ENCODE measurements at places on chromosomes 2 and 18.

DNA sequence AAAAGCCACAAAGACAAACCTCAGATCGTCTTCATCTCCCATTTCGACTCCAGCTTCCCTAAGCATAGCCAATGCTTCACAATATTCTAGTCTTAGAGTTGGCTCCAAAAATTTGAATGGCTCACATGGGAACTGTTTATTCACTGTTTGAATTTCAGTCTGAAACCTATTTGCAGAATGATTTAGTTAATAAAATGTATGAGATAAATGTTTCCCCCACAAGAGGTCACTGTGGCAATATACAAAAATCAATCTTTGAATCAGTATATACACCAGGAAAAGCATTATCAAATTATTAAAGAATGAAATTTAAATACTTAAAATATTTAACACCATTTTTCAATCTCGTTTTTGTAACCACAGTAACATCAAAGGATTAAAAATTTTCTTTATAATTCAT is 40.0 kb upstream of the MCM6 start:
- DNase-seq, result no peak

DNA sequence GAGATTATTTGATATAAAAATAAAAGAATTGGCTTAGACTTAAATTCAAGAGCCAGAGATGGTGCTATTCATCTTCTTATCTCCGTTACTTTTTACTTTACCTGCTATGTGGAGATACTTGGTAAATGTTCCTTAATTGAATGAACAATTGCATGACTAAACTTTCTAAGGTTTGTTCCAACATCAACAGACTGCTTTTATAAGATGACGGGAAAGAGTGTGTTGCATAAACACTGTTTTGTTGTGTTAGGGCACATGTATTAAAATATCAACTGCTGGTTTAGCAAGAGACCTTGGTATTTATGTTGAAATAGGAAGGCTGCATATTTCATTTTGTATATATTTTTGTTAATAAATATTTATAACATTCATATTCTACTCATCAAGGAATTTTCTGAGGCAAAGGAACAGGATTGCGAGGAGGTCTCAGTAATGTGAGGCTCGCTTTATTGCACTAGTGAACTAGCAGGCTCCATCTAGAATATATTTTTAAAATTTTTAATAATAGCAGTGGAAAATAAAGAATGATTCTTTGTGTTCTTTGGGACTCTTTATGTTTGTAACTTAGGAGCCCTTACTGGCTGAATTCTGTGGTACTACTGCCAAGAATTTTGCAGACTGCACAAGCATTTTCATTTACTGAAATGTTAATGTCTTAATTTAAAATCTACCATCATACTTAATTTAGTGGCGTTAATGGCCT is 10.7 kb upstream of the NFE2L2 start:
- no peak for DNase-seq

GRCh38 chr2:40719414-40719813 is 267.5 kb upstream of the SLC8A1 start:
- no peak for DNase-seq

- DNase-seq, result no peak
Measured at GRCh38 chr2:176491172-176491904, 222.1 kb downstream of the MTX2 start.

GRCh38 chr18:60096428-60096827 is 196.6 kb downstream of the PMAIP1 start:
- DNase-seq, result no peak

DNA sequence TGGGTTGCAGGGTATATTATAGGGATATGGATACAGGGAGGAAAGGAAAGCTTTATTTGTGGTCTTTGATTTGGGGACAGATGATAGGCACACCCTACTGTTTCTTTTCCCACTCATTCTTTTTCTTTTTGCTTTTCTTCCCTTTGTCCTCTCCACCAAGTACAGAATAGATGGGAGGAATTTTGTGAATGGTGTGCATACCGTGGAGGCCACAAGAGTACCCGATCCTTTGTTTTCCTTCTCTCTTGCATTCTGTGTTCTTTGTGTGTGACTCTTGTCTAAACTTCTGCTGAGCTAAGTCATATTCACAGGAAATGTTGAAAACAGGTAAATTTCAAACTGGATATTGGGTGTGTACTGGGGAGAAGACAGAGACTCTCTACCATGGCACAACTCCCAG is 321.4 kb upstream of the SLC8A1 start:
- no peak for DNase-seq

DNA sequence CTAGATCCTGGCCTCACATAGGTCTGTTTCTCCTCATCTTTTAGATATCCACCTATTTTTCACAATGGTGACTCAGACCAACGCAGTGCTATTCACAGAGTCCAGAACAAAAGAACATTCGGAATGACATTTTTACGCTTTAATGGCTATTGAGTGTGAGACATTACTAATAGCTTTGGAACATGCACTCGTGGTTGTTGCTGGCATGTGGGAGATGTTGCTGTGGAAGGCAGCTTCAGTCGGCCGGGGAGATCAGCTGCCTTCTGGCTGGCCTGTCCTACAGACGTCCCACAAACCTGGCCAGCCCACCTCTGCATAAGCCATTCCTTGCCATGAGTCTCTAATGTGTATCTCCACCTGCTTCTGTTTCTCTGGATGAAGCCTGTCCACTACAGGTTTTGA is 3.4 kb downstream of the MBP start:
- no peak for DNase-seq

GRCh38 chr2:24577481-24577880 is 86.4 kb downstream of the NCOA1 start:
- DNase-seq, result no peak

DNA sequence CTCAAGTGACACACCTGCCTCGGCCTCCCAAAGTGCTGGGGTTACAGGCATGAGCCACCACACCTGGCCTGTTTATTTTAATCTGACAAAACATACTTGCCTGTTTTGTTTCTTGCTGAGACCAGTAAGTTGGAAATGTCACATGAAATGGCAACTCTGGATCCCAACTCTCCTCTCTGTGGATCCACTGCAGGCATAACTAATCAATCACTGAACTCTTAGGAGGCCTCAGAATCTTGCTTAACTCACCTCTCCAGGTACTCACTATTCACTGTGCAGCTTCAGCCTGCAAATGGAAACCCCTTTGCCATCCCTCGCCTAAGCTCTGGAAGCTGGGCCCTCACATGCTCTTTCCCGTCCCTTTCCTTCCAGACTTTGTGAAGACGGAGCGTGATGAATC is 56.4 kb upstream of the ATG16L1 start:
- DNase-seq, result no peak

DNA sequence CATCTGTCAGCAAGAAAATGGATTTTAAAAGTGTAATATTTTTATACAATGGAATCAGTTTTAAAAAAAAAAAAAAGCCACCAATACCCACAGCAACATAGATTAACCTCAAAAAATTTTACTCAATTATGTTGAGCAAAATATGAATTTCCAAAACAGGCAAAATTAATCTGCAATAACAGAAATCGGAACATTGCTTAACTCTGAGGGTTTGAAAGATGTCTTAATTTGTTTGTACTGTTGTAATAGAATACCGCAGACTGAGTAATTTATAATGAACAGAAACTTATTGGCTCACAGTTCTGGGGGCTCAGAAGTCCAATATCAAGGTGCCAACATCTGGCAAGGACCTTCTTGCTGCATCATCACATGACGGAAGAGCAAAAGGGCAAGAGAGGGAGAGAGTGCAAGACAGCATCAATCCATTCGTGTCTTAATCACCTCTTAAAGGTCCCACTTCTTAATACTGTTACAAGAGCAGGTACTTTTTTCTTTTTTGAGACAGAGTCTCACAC is 31.8 kb upstream of the TNFAIP6 start:
- no peak for DNase-seq

DNA sequence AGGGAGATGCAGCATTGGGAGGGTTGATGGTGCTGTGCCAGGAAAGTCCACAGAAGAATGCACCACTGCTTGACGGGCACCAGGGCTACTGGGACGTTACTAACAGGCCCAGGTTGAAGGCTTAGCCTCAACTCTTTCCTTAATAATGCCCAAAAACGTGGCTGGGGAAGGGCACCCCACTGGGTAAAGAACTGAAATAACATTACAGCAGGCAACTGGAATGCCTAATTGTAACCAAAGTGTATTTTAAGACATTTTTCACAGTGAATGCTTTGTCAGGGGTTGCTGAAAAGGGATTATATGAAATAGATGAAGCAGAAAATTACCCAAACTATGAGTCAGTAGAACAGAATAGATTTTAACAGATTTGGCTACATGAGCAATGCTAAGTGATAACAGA is 191.3 kb downstream of the CMPK2 start:
- DNase-seq, result no peak

GRCh38 chr18:32259553-32259952 is 69.7 kb downstream of the MEP1B start:
- no peak for DNase-seq

- no peak for DNase-seq
Measured at GRCh38 chr2:234763002-234763873, 188.6 kb upstream of the SH3BP4 start.

- no peak for DNase-seq
Measured at GRCh38 chr18:22391407-22392345, 26.0 kb downstream of the CTAGE1 start.

DNA sequence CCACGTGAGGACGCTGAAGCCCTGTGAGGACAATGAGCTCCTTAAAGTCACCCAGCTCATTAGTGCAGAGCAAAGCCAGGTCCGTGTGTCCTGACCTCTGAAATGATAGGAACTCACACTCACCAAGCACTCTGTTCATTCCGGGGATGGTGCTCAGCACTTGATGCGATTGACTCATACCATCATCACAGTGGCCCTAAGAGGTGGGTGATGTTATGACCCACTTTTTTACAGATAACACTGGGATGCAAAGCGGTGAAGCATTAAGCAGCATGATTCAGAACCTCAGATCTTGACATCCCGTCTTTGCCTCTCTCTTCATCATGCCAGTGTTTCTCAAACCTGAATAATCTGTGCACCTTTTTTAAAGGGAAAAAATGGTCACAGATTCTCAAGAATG is 234.8 kb downstream of the ALPK2 start:
- no peak for DNase-seq

GRCh38 chr2:196200557-196200956 is 29.2 kb upstream of the STK17B start:
- no peak for DNase-seq

GRCh38 chr2:151638191-151638933 is 95.9 kb downstream of the NEB start:
- no peak for DNase-seq

DNA sequence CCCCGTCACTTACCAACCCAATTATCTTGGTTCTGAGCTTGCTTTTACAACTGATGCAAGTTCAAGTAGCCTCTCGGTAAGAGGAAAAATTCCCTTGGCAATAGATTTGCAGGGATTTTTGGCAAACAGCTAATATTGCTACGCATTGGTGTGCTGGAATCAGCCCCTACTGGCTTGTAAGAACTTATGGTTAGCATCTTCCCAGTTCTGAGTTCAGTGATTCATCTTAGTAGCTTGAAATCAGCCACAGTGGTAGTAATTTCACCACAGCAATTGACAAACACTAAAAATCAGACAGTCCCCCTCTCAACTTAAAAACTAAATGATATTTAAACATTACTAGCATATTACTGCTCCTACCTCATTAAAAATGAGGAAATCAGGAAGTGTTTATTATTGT is 5.9 kb upstream of the RAX start:
- no peak for DNase-seq

GRCh38 chr2:109316091-109316490 is 187.1 kb downstream of the SH3RF3 start:
- DNase-seq, result no peak

GRCh38 chr2:26136451-26136850 is 36.4 kb upstream of the GAREM2 start:
- DNase-seq, result no peak

GRCh38 chr2:128493880-128494279 is 175.2 kb upstream of the HS6ST1 start:
- no peak for DNase-seq

- DNase-seq, result no peak
Measured at GRCh38 chr2:214004463-214004862, 406.4 kb upstream of the VWC2L start.

- DNase-seq, result no peak
Measured at GRCh38 chr2:185583058-185583816, 155.4 kb upstream of the FSIP2 start.

DNA sequence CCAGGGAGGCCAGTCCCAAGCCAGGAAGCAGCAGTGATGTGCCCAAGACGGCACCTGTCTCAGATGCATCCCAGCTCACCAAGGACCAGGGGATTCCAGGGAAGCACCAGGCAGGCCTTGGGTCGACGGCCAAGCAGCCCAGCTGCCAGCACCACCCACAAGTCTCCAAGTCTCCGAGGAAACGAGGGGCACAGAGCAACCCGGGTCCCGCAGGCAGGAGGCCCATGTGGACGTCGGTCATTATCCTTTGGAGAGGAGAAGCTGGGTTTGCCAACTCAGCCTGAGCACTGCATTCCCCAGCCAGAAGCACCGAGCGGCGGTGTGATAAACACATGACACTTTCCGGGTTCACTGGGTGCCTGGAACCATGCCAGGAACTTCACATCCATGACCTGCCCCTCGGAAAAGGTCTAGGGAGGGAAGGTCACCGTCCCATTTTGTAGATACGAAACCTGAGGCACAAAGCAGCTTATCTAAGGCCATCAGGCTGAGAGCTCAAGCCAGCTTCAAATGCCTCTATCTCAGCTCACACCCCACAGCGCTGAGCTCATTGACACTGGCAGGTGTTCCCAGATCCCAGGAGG is 104.5 kb downstream of the ZNF516 start:
- DNase-seq, result no peak

GRCh38 chr2:165833156-165833555 is 39.1 kb upstream of the GALNT3 start:
- DNase-seq, result no peak

DNA sequence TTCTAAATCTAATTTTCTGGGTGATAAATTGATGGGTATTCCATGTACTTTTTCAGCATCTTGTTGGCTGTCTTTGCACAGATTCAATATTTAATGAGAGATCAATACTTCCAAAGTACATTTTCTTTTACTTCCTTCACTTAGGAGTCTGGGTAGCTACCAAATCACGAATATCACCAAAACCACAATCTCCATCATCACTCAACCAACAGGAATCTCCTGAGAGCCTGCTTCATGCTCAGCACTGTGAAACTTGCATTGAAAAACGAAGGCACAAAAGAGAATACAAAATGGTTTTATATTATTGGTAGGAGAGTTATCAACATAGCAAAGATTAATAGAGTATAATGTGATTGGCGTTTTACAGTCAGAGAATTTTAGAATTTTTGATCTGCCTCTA is 261.5 kb upstream of the DSEL start:
- no peak for DNase-seq

All from stimulated activated CD4-positive, alpha-beta T cell treated with anti-CD3 and anti-CD28 coated beads, TNF-alpha, amount 100 ng/mL, for 1 hour (primary cell).